Activated CD8-positive, alpha-beta memory T cell treated with anti-CD3 and anti-CD28 coated beads, Interleukin-2, amount 50 U/mL, for 4 hours (primary cell): ENCODE measurements at places on chromosomes 11 and 22.

GRCh38 chr11:63769042-63769713, 603 bp upstream of the ZFTA start:
- peak; percentile 59 for DNase-seq

GRCh38 chr22:27462190-27462589, 339.4 kb downstream of the MN1 start:
- DNase-seq, result no peak

DNA sequence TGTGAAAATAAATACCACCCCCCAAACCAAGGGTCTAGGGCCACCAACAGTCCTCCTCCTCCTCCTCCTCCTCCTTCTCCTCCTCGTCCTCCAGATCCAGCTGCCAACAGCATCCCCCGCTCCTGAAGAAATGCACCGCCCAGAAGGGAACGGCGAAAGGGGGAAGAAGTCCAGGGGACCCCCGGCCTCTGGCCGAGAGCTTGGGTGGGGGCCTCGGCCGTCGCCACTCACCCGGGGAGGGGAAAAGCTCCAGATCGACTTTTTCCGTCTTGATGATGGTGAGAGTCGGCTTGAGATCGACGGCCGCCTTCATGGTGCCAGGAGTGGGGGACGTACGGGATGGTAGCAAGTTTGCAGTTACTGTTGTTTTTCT, 65.7 kb downstream of the ETS1 start:
- no peak for DNase-seq

DNA sequence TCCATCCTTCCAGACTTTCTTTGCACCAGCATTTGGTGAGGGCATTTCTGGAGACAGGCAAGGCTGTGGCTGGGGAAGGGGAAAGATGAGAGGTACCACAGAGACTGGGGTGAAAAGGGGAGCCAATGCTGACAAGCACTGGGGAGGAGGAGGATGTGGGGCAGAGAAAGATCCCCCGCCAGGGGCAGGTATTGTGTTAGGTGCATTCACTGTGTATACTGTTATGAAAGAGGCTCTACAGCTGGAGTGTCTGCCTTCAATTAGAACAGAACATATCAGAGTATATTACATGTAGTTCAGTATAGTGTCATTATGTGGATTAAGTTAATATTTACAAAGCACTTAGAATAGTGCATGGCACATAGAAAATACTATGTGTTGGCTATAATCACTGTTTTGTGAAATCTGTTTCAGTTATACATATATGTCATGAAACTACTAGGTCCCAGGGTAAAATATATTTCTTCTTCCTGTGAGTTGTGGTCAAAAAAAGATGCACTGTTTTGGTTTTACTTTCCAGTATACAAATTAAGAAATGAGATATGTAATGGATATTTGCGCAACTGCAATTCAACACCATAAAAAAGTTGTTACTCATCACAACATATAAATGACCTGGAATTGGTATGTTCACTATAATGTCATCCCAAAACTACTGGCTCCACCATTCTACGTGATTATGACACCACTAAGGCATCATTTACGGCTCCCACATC, 8.4 kb downstream of the MSANTD2 start:
- DNase-seq, result no peak

DNA sequence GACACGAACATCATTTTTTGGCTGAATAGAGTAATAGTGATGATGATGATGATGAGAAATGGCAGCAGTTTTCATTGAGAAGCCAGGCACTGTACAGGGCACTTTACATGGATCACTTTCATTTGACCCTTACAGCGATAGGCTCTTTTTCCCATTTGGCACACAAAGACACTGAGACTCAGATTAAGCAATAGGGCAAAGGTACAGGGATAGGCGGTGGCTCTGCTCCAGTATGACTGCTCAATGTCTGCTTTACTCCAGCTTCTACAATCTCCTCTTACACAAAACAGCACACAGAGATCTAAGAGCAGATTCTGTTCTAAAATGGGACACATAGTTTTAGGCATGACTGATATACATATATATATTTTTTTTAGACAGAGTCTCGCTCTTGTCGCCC, 40.6 kb downstream of the MPPED2 start:
- DNase-seq, result no peak
